ENCODE measurements at places on chromosomes 7 and 10. TPM values are rescaled to one million over a fixed set of nuclear protein-coding genes. Genes with fewer than 3 reads are reported as not detected.

Gene CASP2
- 15.7 TPM for total RNA-seq

Gene SLF2
- 11.6 TPM for total RNA-seq

Gene PRSS2
- not detected for total RNA-seq

Gene AMPH
- not detected for total RNA-seq

Gene ATG9B
- total RNA-seq: not detected

Gene ZNF92
- 3.0 TPM for total RNA-seq

Gene AQP1
- 5.3 TPM for total RNA-seq

Gene TASOR2
- 83.4 TPM for total RNA-seq

Gene TUBB8
- total RNA-seq: not detected

Gene PRSS37
- not detected for total RNA-seq

Gene MRPS33
- 16.8 TPM for total RNA-seq

Gene TRPV5
- total RNA-seq: not detected

Gene LLCFC1
- total RNA-seq: not detected

Gene TBXAS1
- 3.9 TPM for total RNA-seq

Gene ATP5F1C
- 239 TPM for total RNA-seq

Gene RTKN2
- total RNA-seq: 1.9 TPM

Gene CFAP70
- total RNA-seq: 1.3 TPM

Gene PARG
- total RNA-seq: 43.9 TPM

Gene HMX2
- total RNA-seq: not detected

Gene CPA2
- total RNA-seq: not detected

Gene HOXA5
- 0.43 TPM for total RNA-seq

Gene NUP42
- total RNA-seq: 31.8 TPM

Gene RARRES2
- total RNA-seq: 9.2 TPM

Gene ECHDC3
- 12.5 TPM for total RNA-seq

Gene CDK1
- 3.2 TPM for total RNA-seq

Gene GIMAP2
- 0.24 TPM for total RNA-seq

Gene TRIL
- total RNA-seq: not detected

Gene LRRC17
- total RNA-seq: 0.72 TPM

Gene ZNF248
- total RNA-seq: 7.7 TPM

Gene C10orf62
- total RNA-seq: not detected
